ENCODE measurements at places on chromosomes 1 and 21.

- DNase-seq = no peak
These were observed 2.8 kb upstream of the SEC22B start for GRCh38 chr1:120178799-120179756.

DNA sequence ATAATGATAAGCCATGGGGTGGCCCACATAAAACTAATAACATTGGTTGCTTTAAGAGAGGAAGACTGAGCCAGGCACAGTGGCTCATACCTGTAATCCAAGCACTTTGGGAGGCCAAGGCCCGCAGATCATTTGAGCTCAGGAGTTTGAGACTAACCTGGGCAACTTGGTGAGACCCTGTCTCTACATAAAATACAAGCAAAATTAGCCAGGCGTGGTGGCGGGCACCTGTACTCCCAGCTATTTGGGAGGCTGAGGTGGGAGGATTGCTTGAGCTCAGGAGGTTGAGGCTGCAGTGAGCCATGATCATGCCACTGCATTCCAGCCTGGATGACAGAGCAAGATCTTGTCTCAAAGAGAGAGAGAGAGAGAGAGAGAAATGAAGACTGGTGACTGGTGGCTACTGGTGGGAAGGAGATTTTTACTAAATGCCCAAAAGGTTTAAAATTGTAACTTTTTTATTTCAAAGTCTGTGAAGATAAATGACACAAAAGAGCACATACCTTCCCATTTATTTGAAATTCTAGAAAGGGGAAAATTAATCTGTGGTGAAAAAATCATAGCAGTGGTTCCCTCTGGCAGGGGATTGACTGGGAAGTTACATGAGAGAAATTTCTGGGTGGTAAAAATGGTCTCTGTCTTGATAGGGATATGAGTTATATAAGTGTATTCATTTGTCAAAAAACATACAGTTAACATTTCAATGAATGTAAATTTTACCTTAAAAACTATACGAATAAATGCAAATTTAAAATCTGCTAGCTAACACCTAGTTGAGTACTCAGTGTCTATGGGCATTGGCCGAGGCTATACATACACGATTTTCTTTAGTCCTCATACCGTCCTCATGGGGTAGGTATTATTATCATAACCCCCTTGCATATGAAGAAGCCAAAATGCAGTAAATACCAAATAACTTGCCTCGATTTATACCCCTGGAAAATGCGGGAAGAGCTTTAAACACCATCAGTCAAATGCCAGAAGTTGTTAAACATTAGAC lies 2.2 kb upstream of the NBPF1 start:
- no peak for DNase-seq

DNA sequence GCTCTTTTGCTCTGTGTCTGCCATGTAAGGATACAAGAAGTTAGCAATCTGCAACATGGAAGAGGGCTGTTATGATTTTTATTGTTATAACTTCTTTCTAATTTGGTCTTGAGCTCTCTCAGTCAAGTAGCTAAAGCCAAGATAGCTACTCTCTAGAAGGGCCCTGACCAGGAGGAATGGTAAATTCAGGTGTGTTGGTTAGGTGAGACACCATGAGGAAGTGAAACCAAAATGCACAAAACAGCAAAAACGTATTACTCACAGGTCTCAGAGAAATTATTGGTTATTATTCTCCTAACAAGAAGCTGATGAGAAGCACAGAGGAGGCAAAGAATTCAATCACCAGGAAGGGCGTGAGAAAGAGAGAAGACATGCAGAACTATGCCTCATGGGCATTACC lies 51.8 kb upstream of the INSL5 start:
- DNase-seq = no peak

DNA sequence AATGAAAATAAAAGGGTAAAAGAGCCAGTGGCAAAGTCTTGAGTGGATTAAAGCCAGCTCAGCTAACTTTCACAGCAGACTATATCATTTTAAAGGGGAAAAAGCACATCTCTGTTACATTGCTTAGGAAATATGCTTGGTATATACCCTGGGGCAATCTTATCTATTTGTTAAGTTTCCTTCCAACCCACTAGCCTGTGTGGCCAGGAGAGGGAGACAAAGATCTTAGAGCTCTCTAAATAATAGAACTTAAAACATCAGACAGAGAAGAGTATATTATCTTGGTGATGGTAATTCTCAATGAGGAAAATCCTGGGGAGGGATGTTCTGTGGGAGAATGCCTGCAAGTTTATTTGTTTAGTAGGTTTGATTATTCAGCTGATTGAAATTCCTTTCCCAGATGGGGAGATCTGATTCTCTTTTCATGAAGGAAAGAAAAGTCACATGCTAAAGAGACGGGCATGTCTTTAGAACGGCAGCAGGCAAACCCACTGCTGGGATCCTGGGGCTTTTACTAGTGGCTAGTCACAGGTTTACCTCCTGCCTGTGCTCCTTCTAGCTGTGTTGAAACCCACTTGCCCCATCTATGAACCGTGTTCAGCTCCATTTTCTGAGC lies 3.6 kb downstream of the KCNE2 start:
- DNase-seq = peak; percentile 63

- DNase-seq = no peak
These were observed 53.3 kb downstream of the ARHGEF11 start for GRCh38 chr1:156992215-156992614.

DNA sequence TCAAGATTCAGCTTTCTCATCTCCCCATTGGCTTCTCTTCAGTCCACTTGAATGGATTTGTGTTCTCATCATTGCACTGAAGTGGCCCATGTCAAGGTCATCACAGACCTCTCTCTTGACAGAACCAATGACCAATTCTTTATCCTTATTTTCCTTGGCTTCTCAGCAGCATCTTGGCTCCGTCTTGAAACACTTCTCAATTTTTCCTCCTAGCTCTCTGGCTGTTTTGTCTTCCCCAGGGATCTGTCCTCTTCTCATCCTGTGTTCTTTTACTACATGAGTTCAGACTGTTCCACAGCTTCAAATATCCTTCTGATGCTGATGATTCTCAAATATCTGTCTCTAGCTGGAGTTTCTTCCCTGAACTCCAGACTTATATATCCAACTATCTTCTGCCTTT lies 78.6 kb downstream of the COLGALT2 start:
- DNase-seq = no peak

GRCh38 chr1:50257940-50258685 lies 149.4 kb downstream of the ELAVL4 start:
- no peak for DNase-seq

DNA sequence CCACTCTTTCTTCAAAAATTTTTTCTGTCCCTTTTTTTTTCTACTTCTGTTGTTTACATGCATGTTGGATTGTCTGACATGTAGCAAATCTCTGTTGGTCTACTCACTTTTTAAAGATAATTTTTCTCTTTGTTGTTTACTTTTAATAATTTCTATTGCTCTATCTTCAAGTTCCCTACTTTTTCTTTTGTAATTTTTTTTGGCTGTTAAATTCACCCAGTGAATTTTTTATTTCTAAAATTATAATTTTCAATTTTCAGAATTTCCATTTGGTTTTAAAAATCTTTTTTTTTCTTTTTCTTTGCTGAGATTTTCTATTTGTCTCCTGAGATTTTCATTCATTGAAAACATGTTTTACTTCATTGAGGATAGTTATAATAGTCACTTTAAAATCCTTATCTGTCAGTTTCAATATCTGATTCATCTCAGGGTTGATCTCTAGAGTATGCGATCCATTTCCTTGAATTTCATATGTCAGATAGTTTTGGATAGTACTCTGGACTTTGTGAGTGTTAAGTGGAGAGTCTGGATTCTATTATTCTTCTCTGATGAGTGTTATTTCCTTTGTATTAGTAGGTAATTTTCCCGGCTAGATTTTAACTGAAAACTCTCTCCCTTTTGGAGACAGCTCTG lies 1.6 kb upstream of the TSEN15 start:
- DNase-seq = no peak

GRCh38 chr1:183339556-183340167 lies 78.5 kb downstream of the NMNAT2 start:
- DNase-seq = no peak

- DNase-seq = no peak
These were observed 94.5 kb upstream of the SLC5A9 start for GRCh38 chr1:48127735-48128685.

GRCh38 chr1:89804642-89805237 lies 16.1 kb upstream of the LRRC8D start:
- DNase-seq = peak; percentile 84

DNA sequence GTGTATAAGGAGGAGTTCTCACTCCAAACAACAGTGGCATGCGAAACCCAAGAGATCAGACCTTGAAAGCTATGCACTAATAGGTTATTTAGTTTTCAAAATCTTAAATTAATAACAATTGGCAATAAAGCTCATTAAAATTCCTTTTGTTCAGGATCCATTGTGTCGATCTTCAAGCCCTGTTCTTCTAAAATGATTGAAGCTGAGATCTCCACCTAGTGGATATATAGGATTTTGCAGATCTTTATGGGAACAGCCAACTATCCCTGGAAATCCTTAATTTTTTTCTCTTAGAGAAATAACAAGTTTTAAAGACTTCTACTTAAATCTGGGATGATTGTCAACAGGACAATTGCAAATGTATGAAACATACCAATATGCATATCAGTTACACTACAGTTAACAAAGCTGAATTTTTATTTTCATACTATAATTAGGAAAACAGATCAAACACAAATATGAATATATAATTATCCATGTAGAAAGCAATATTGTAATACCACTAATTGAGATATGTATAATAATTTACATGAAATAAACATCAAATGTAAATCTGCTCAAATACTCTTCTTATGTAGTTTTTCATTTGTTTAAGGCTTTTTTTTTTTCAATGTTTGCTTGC lies 43.3 kb downstream of the LRRC53 start:
- DNase-seq = peak; percentile 19

- no peak for DNase-seq
These were observed 26.3 kb upstream of the EPB41 start for GRCh38 chr1:28887835-28888682.

GRCh38 chr1:193706766-193707165 lies 520.4 kb upstream of the B3GALT2 start:
- no peak for DNase-seq

DNA sequence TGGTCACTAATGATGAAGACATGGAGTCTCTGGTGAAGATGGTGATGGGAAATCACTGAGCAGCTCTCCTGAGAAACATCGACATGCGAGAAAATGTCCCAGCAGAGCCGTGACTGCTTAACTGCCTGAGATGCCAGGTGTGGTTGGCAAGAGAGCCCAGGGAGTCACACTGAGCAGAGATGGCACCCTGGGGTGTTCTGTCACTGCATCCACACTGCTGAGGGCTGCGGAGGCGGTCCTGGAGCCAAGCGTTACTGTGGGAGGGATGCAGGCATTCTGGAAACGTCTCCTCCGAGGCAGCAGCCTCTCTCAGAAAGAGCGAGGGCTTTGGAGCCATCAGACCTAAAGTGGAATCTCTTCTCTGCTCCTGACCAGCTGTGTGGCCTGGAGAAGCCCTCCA lies 57.2 kb downstream of the EPHB2 start:
- DNase-seq = no peak

DNA sequence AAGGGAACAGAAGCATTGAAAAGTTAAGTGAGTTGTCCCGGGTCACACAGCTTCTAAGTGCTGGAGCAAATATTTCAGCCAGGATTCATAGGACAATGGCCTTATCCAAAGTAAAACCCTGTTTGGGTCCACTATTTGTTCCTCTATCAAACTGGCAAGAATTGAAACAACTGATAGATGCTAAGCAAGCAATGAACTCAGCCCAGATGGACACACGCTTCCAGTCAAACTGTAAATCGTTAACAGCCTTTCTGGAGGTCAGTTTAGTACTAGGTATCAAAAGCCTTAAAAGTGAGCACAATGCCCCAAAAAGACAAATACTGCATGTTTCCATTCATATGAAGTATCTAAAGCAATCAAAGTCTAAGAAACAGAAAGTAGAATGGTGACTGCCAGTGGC lies 779 bp upstream of the SVBP start:
- DNase-seq = no peak

DNA sequence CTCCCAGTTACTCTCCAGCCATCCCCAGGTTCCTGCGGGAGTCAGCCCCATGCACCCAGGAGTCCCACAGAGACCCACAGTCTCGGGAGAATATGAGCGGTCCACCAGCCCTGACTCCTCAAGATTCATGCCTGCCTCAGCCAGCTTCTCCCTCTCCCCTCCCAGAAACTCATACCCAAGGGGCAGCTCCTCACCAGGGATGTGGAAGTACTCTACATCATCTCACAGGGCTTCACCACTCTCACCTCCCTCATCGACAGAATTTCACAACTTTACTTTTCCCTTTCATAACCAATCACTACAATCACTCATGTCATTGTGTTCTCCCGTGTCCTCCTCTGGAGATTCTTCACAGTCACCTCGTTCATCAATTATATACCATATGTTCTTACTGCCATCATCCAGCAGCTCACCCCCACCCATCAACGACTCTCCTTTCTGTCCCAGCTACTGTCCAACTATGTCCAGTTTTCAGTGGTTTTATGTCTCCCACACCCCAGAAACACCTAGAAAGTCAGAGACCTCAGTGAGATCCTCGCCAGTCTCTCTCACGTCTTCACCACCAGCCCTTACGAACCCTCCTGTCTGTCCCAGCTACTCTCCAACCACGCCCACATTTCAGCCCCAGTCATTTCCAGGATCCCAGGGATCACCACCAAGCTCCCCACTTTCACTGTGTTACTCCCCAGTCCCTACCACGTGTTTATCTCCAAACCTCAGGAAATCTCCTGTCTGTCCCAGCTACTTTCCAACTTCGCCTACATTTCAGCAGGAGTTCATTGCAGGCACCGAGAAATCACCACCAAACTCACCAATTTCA lies 1530.1 kb upstream of the TPTE start:
- no peak for DNase-seq

GRCh38 chr1:206048582-206048981 lies 4.4 kb upstream of the RHEX start:
- no peak for DNase-seq

- DNase-seq = no peak
These were observed 4.7 kb upstream of the F5 start for GRCh38 chr1:169590932-169591331.

GRCh38 chr1:204382714-204383083 lies 23.0 kb upstream of the PLEKHA6 start:
- no peak for DNase-seq

GRCh38 chr1:152185544-152186391 lies 26.7 kb upstream of the RPTN start:
- peak; percentile 55 for DNase-seq

- no peak for DNase-seq
These were observed 3.9 kb upstream of the CNIH3 start for GRCh38 chr1:224612246-224612645.

GRCh38 chr1:248730507-248731335 lies 24.8 kb downstream of the LYPD8 start:
- DNase-seq = no peak

DNA sequence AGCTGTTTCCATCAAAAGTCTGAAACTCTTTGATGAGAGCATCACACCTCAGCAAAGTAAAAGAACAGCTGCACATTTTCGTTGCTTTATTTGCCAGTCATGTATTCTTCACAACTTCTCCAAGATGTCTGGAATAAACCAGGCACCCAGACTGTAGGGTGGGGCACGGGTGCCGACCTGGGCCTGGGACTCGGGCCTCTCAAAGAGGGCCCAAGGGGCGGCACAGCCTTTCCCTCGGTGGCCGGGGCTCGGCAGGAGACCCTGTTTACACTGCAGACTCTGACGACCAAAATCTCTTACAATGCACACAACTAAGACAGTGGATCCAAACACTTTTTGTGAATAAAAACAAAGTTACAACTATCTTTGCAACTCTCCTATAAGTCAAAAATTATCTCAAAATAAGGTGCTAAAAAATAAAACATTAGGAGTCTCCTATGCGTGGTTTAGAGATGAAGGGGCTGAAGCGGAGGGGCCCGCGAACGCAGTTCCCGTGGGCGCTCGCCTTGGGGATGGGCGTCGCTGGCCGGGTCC lies 696 bp downstream of the LSS start:
- DNase-seq = no peak

Measured in Jurkat, Clone E6-1 (cell line).